ENCODE measurements at places on chromosomes 3 and 15.

DNA sequence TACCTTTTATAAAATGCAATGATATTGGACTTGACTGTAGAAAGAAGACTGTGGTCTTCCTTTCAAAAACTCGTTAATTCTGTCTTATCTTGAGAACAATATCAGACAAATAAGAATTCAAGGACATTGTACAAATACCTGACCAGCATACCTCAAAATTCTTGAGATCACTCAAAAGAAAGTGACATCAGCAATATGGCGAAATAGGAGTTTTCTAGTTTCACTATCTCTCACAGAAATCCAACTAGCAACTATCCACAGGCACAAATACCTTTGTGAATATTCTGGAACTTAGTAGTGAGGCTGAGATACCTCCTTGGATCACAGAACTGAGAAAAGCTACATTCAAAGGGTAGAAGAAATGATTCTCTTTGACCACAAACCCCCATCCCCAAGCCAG lies 419.7 kb downstream of the ZNF385D start:
- DNase-seq: no peak

GRCh38 chr15:45759936-45760335 lies 125.1 kb downstream of the SQOR start:
- no peak for DNase-seq

DNA sequence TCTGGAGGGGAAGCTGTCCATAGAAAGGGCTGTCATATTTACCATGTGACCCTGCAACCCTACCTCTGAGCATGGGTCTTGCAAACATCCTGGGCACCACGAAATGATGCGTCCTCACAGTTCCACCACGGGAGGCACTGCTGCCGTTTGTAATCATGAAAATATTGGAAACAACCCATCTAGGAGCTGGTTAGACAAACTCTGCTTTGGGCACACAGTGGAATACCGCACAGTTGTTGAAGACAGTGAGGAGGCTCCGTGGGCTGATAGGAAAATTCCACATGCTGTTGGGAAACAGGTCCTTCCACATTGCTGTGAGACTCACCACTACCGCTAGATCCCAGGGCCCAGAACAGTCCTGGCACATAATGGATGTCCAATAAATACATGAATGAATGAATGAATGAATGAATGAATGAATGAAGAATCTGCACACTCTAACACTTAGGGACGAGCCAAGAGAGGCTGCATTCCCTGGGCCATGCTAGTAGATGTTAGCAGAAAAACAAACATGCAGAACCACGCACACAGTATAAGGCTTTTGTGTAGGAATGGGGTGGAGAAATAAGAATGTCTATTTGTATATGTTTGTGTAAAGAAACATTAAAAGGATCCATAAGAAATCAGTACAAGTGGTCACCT lies 40.6 kb downstream of the TPRA1 start:
- no peak for DNase-seq

DNA sequence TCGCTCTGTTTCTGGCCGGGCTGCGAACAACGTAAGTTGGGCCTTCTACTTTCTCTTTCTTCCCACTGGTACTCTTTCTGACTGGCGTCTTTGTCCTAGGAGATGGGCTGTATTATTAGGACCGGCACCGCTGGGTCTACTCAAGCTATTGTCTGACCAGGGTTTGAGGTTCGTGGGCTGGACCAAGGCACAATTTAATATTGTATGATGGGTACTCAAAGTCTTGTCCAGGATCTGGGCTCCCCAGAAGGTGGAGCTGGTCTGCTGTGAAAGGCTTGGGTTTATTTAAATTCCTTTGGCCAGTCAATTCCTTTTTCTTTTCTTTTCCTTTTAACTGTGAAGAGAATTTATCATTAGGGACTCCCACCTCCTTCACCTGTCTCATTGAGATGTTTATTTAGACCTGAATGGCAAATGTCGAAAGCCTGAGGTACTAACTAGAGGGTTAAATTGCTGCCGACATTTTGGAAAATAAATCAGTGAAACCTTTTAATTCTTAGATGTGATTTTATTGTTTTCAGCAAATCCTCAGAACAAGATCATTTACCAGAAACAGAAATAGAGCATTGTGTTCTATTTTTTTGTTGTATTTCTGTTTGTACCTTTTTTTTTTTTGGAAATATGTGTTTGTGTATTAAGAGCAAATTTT lies 410 bp downstream of the LRRC49 start:
- DNase-seq: peak; percentile 32

- DNase-seq: no peak
Observed at GRCh38 chr3:3196148-3196861, 16.8 kb upstream of the CRBN start.

GRCh38 chr3:172094621-172095557 lies 55.5 kb downstream of the FNDC3B start:
- no peak for DNase-seq

- no peak for DNase-seq
Observed at GRCh38 chr3:192867645-192868044, 50.0 kb downstream of the MB21D2 start.

DNA sequence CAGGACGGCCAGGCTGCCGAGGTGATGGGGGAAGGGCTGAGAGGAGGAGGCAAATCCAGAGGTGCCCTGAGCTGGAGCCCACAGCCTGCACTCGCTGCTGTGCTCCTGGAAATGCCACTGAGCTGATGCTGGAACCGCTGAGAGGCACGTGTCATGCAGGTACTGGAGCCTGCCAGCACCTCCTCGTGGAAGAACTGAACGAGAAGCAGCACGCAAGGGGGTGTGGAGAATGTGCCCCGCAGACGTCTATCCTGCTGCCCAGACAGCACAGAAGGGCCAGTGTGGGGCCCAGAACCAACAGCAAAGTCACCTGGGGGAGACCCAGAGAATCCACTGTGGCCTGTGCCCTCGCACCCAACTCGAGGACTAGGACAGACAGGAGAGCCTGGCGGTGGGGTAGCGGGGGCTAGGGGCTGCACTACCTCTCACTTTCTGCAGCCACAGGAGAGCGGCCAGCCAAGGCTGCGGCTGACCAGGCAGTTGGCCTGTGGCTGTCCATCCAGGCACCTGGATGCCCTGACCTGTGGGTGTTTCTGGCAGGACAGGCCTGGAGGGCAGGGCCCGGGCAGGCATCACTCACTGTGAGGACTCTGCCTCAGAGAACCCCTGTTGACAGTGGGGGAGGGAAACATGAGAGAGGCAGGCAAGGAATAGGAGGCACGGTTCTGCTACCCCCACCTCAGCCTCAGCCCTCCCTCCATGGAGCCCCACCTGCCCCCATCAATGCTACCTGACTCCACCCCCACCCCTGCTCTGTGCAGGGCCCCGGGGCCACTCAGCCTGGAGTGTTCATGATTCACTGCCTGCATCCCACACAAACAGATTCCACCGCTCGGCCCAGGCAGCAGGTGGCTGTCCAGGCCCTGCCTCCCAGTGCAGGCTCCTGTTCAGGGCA lies 213.1 kb downstream of the TBC1D2B start:
- DNase-seq: no peak

DNA sequence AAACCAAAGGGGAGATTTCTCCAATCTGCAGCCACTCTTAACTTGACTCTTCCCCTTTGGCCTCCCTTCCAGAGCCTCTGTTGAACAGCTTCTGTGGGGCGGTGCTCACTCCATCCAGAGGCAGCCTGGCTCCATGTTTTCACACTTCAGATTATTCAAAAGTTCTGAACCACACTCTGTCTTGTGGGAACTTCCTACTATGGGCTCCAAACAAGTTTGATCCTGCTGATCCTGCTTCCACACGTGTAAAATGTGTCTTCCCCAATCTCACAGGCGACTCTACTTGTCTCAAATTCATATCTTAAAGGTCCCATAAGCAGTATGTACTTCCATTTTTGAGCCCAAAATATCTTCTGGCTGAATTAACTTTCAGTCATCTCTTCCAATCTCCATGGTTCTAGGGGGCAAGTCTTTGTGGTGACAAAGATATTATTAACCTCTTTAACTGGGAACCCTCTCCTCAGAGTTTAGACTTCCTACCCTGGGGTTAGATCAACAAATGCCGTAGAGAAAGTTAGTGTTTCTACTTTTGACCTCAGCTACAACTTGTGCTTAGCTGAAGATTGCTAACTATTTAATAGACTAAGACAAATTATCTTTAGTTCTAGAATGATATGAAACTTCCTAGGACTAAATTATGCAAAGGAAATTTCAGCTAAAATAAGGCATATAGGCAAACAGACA lies 176.3 kb upstream of the BCL6 start:
- DNase-seq: no peak

GRCh38 chr3:160677459-160677881 lies 510 bp downstream of the ARL14 start:
- DNase-seq: no peak

DNA sequence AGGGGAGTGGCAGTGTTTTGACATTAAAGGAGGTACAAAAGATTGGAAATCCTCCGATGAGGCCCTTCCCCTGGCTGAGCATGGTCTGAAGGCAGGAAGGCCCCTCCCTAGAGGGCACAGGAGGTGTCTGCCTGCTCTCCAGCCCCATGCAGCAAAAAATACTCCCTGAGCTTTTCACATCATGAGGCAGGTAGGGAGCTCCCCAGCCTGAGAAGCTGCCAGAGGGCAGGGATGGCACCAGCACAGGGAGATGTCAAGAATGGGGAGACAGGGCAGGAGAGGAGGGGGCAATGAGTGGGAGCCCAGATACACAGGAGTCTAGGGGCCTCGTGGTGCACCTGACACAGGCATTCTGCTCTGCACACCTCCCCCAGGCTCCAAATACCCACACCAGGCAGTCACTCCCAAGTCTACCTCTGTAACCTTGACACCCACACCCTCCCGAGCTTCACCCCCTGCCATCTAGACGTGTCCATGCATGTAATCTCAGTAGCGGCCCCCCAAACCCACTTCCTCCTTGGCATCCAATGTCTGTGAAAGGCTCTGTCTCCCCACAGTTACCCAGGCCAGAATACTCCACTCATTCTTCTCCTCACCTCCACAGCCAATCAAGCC lies 22.9 kb downstream of the GRAMD2A start:
- no peak for DNase-seq

- no peak for DNase-seq
Observed at GRCh38 chr3:119349354-119350041, 55.3 kb downstream of the ARHGAP31 start.

- DNase-seq: no peak
Observed at GRCh38 chr15:42348083-42348482, 11.2 kb upstream of the CAPN3 start.

DNA sequence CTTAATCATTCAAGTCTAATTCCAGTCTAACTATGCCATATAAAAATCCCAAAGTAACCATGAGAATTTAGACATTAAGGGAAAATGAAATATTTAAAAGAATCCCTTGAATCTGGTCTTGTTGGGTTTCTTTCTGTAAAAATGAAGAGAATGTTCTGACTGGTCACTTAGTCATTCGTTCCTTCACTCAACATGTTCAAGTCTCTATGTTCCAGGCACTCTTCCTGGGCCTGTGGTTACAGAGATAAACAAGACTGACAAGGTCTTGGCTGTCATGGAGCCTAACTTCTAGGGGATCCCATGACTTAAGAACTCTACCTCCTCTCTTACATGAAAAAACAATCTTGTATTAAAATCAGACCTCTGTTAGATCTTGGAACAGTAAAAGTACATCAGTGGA lies 638.6 kb upstream of the TBL1XR1 start:
- DNase-seq: no peak

DNA sequence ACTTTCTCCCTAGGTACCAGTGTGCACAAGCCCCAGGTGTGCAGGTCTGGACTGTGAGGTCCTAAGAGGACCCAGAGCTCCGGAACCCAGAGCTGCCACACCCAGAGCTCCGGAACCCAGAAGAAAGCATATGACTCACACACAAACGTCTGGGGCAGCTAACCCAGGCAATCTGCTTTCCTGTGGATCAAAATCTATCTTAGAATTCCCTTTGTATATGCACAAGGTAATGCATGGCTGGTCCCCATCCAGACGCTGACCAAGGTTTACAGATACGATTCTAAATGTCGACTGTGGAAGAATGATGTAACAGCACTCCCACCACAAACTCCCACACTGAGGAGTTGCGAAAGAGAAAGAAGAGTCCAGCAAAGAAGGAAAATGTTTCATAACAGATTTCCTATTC lies 15.7 kb downstream of the KCNMB2 start:
- DNase-seq: no peak

DNA sequence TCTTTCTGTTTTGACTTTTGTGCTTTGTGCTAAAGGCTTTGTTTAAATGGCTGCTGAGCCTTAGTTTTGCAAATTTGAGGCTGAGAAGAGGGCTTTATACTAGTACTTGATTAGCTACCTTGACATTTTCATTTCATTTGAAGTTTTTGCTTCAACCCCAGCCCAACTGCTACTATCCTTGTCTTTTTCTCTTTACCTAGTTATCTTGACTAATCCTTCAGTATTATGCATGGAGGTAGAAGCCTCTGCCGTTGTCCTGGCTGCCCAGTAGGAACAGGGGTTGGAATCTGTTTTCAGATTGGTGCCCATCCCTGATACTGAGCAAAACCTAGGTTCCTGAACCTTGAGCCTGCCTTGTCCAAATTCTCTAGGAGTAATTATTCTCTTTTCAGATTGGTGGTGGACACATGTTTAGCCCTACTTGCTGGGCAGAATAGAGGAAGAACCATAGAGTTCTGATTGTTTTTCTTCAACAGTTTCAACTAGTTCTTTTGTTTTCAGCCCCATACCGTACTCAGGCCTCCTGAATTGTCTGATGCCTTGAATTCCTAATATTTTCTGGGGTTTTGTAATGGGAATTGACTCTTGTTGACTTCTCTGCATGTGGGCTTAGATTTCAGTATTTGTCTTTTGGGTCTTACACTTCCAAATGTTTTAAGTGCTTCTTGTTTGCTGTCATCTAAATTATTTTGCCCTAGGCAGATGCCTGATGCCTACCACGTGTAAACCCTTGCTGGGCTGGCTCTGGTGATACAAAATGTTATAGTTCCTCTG lies 143.2 kb downstream of the DOCK3 start:
- no peak for DNase-seq

DNA sequence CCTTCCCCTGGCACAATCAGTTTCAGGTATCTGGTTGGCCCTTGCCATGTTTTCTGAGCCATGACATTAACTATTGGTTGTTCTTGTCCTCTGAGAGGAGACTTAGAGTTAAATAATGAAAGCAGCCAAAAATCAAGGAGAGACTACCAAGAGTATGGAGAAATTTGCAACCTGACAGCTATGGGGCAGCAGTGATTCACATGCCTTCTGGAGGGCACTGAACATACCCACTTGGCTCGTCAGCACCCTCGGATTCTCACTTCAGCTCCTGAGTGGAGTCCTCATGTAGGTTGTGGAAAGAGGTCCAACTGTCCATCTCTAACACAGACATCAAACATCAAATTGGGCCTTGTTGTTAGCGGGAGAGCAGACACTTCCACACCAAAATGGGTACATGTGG lies 265.6 kb downstream of the EBLN2 start:
- DNase-seq: no peak

- no peak for DNase-seq
Observed at GRCh38 chr15:27595211-27595610, 503.9 kb downstream of the OCA2 start.

- no peak for DNase-seq
Observed at GRCh38 chr3:62325896-62326295, 47.5 kb downstream of the FEZF2 start.

- DNase-seq: no peak
Observed at GRCh38 chr3:16906682-16907081, 21.9 kb downstream of the PLCL2 start.

GRCh38 chr15:34717729-34718128 lies 37.1 kb downstream of the GJD2 start:
- DNase-seq: no peak
